ENCODE measurements at places on chromosomes 4 and X.

DNA sequence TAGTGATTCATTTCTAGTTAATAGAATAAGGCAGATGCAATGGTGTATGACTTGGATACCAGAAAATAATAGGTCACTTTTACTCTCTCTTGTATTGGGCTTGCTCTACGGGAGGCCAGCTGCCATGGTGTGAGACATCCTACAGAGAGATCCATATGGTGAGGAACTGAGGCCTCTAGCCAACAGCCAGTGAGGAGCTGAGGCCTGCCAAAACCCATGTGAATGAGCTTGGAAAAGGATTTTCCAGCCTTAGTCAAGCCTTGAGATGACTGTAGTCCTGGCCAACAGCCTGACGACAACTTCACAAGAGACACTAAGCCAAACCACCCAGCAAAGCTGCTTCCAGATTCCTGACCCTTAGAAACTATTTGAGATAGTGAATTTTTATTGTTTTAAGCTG, 1300.2 kb downstream of the RAPGEF2 start:
- no peak for DNase-seq

GRCh38 chr4:189147005-189147929, 793.4 kb upstream of the FRG1 start:
- DNase-seq, result no peak

- DNase-seq, result no peak
Observed at GRCh38 chrX:34655501-34656455, 1.3 kb downstream of the TMEM47 start.

GRCh38 chr4:149108626-149109025, 666.4 kb upstream of the NR3C2 start:
- no peak for DNase-seq

GRCh38 chr4:5079581-5079980, 28.3 kb downstream of the STK32B start:
- no peak for DNase-seq

GRCh38 chr4:92952426-92952825, 648.7 kb downstream of the GRID2 start:
- DNase-seq, result no peak

GRCh38 chr4:158259955-158260575, 49.8 kb downstream of the TMEM144 start:
- DNase-seq, result no peak

DNA sequence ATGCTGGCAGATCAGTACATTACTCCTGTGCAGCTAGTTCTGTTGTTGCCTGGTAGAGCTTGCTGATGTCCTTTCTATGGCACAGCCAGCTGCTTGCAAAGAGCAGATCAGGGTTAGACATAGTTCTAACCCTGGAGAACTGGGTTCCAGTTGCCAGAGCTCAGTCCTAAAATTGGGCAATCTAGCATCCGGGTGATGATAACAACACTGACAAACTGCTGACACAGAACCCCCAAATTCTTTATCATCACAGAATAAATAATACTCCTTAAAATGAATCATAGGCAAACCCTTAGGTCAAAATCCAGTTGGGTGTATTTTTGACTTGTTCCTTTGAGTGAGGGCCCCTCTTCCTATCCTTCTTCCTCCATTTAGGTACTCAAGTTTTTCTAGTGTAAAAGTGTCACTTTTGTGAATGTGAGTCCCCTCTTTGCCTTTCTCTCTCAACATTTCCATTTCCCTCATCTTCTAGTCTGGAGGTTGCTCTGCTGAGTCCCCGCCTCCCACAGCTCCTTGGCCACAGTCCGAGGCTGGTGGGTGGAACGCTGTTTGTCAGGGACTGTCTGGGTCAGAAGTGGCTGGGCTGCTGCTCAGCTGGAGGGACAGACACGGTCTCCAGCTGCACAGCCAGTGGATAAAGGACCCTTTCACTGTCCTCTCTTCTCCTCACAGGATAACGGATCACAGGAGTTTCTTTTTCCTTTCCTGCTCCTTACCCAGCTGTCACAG, 93.6 kb upstream of the RASGEF1B start:
- no peak for DNase-seq

GRCh38 chrX:19174401-19175025, 52.2 kb upstream of the ADGRG2 start:
- no peak for DNase-seq

- DNase-seq, result no peak
Observed at GRCh38 chr4:150164956-150165629, 86.8 kb downstream of the DCLK2 start.

- DNase-seq, result no peak
Observed at GRCh38 chrX:129640737-129641136, 14.0 kb downstream of the APLN start.

DNA sequence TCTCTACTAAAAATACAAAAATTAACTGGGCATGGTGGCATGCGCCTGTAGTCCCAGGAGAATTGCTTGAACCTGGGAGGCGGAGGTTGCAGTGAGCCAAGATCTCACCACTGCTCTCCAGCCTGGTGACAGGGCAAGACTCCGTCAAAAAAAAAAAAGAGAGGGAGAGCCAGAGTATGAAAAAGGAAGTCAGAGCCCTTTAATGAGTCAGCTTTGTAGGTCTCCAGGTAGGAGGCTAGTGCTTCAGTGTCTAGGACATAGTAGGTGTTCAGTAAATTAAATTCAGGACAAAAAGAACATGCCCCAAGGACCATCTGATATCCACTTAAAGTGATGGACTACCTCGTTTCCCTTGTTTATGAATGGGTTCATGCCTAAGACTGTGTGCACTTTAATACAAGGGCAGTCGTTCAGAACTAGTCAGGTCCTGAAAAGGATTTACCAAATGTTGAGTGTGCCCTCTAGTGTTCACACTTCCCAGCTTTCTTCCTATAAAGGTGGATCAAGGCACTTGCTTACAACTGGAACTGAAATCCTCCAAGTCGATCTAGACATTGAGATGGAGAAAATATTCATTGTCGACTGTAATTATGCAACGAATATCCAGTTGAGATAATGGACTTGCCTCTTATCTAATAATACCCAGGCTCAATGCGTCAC, 29.0 kb downstream of the F9 start:
- DNase-seq, result no peak

DNA sequence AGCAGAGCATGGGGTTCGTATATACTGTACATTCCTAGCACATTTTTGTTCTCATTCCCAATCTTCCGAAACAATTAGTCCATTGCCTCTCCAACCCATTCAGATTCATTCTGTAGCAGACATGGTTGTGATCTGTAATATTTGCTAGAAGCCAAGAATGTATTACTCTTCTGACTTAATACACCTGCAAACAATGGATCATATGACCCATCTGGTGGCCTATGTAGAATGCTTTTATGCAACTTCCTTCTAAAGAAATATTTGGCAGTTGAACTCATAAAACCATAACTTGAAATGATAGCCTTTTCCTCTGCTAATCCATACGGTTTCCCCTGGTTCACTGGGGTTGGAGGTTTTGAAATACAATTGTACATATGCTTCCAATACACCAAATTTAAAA, 32.8 kb upstream of the SGMS2 start:
- no peak for DNase-seq

DNA sequence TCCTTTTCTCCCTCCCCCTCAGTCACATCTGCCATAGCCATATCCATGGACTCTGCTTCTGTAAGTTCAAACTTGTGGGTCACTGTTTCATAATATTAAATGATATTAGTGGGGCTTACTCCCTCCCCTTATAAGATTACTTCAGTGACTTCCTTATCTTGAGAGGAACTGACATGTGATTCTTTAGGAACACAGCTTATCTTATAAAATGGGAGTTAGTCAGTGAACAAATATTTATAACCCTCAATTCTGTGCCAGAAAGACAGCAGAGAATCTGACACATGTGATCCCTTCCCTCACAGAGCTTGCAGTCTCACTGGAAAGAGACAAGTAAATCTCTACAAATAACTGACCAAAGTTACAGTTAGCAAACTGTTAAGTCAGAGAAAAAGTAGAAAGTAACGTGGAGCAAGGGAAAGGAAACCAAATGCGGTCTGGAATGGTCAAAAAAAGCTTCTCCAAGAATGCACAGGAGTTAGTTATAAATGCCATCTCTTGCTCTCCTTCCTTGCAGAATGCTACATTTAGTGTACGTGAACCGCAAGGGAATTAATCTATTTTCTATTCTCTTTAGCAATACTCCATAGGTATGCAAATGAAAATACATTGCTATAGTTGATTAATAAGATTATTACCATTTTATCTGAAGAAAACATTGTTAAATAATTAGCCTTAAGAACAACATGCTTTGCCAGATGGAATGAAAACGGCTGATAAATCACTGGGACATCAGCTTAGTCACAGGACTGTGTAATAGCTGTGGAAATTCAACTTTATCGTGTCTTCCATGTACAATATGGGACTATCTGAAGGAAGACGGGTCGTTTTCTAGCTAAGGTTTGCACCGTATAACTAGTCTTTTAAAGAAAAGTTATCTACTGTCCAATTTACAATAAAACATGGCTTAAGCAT, 29.0 kb downstream of the SGMS2 start:
- no peak for DNase-seq

DNA sequence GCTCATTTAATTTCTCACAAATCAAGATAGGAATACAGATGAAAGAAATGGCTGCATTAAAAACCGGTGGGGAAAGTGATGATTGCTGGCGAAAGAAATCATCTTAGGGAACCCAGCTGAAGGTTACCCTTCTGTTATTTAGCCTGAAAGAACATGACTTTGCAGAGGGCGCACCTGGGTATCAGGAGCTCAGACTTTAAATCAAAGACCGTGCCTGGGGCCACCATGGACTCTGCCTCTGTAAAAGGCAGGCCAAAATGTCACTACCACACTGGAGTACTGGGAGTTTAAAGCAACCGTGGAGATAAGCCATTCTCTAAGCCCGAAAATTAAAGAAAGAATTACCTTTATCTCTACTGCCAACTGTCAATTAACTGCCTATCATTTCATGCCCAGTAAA, 24.3 kb downstream of the GPC3 start:
- no peak for DNase-seq

GRCh38 chrX:100748108-100748507, 16.2 kb upstream of the SYTL4 start:
- DNase-seq, result no peak

GRCh38 chrX:105266456-105266855, 46.0 kb upstream of the TEX13A start:
- no peak for DNase-seq

GRCh38 chr4:6361076-6361784, 91.6 kb downstream of the WFS1 start:
- DNase-seq, result no peak

DNA sequence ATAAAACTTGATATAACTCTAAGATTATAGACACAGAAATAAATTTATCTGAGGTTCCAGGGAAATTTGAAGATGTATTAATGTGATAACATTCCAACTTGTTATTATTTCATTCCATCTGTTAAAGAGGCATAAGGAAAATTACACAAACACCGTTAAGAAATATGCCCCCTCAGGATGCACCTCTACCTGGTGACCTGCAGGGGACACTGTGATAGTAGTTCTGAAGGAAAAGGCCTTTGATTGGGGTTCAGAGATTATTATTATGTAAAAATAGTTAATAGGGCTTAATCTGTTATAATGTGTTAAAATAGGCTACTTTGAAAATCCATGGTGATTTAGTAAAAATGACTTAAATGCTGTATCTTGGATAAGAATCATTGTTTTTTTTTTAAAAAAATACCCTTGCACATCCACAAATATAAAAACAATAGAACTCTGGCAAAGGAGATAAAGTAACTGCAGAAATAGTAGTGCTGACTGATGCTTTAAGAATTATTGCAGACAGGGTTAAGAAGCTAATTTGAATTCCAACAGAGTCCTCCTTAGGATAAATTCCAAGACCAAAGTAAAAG, 6.1 kb upstream of the ABRAXAS1 start:
- DNase-seq, result no peak

DNA sequence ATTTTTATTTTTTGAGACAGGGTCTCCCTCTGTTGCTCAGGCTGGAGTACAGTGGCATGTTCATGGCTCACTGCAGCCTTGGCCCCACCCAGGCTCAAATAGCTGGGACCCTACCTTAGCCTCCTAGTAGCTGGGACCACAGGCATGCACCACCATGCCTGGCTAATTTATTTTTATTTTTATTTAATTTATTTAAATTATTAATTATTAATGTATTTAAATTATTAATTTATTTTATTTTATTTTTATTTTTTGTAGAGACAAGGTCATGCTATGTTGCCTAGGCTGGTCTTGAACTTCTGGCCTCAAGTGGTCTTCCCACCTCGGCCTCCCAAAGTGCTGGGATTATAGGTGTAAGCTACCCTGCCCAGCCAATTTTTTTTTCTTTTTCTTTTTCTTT, 69.3 kb downstream of the EGF start:
- no peak for DNase-seq

DNA sequence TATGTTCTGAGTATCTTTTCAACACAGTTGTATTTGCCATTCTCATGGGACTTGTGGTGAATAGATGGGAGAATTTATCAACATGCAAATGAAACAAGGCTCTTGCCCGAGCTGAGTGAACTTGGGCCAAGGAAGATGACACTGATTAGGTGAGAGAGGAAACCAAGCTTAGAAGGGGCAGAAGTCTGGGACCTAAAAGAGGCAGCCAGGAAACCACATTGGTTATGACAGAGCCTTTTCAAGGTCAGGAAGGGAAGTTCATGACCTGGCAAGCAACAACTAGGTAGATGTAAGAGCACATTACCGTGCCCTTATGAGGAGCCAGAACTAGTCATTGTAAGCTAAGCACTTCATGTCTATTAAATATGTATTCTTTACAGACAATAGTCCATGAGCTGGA, 590.3 kb downstream of the PACRGL start:
- DNase-seq, result no peak

DNA sequence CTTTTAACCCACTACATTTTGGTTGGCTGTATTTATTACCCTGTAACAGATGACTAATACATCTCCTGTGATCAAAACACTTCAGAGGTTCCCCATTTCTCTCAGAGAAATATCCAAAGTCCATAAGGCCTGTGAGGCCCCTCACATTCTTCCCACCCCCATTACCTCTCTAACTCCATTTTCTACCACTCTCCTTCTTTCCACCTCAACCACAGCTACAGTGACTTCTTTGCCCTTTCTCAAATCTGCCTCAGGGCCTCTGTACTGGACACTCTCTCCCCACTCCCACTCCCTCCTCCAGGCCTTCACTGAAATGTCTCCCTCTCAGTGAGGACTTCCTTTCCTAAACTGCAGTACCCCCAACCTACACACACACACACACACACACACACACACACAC, 8.4 kb upstream of the TMEM144 start:
- DNase-seq, result no peak

DNA sequence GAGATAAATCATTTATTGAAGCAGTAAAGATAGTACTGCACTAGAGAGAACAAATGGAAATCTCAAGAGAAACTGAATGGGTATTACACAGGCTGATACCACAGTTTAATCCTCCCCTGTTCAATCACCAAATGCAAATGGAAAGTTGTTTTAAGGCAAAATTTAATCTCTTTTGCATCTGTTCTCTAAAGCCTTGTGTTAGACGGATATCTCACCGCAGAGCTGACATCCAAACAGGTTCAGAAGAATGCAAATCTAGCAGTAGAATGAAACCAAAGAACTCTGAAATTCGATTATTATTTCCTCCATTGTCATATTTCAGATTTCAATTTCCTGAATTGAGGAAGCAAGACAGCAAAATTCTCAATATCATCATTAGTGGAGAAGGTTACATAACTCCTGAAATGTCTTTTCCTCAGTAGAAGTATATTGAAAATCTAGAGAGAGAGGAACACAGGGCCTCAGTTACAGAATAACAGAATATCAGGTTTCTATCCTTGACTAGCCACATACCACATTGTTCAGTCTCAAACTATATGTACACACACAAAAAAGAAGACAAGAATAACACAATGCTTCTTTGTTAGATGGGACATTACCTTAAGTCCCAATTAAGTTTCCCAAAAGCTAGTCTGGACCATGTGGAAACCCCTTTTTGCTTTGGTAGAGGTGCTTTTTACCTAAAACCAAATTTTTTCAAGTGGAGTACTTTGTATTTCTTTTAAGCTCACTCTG, 94.1 kb upstream of the BANK1 start:
- no peak for DNase-seq
